ENCODE measurements at places on chromosomes 6 and 20.

DNA sequence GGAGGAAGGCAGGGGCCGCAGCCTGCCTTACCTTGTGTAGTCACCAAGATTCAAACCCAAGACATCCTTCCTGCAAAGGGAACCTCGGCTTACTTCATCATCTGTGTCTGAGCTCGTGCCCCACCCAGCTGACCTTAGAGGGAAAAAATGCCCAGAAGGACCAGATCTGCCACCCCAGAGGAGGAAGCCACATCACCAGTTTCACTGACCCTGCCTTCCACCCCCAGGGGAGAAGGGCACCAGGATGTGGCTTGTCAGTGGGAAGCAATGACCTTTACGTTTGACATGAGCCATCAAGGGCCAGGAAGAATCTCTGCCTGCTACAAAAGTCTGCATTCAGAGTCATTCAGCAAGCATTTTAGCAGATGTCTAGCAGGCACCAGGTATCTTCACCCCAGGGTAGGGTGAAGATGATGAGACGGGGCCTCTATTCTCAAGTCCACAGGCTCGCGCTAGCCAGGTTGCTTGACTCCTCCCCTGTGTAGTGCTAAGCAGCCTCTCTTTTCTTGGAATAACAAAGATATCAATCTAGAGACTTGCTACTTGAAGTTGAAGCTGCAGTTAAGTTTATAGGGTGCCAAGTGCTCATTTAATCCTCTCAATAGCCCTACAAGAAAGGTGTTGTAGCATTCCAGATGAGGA is 28.1 kb downstream of the HM13 start:
- peak; percentile 61 for DNase-seq

DNA sequence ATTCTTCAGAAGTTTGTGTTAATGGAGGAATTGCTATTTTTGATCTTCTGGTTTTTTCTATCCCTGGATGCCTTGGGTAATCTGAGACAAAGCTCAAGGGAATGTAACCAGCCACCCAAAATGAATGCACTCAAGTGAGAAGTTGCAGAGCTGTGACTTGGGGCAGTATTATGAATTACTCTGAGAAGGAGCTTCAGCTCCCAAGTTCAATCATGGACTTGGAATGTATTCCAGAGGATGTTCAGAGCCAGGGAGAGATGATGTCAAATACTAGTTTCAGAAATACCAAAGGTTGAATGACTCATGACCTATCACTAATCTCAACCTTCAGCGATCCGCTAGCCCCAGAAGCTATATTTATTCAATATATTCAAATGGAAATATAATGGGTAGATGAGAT is 375.2 kb upstream of the PLCB4 start:
- DNase-seq = peak; percentile 71

DNA sequence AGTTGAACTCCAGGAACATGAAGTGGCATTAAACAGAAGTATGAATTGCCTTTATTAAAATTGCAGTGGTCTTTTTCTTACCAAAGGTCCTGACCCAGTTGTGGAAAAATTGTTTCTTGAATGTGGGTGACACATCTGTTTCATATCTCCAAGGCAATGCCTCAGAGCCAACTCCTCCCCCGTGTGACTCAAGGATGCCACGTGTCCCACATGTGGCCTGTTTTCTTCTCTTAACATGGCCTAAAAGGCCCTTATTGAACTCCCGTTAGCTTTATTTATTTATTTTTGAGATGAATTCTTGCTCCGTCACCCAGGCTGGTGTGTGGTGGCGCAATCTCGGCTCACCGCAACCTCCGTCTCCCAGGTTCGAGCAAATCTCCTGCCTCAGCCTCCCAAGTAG is 128.4 kb upstream of the ESR1 start:
- peak; percentile 84 for DNase-seq

GRCh38 chr6:15626878-15627674 is 35.8 kb downstream of the DTNBP1 start:
- DNase-seq = no peak

- peak; percentile 66 for DNase-seq
Observed at GRCh38 chr6:25053875-25054371, 118.2 kb upstream of the RIPOR2 start.

DNA sequence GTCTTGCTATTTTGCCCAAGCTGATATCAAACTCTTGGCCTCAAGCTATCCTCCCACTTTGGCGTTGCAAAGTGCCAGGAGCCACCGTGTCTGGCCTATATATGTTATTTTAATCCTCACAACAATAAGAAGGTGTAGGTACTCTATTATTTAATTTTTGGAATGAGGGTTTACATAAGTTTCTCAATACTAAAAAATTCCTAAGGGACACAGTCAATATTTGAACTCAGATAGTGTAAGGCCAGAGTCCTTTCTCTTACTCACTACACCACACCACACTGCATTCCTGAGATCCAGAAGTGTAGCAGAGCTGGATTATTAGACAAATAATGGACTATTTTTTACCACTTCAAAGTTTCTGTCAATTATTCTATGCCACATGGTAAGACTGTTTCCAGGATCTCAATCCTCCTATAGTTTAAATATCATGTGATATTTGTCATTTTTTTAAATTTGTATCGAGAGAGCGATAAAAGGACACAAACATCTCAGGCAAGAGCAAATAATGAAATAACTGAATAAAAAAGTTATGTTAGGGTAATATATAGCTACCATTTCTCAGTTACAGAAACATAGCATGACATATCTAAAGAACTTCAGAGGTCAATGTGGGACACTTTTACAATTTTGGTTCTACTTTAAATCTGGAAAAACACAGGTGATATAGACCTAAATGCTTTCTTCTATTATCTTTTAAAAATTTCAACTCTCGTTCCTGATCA is 162.2 kb upstream of the THEMIS start:
- peak; percentile 12 for DNase-seq

DNA sequence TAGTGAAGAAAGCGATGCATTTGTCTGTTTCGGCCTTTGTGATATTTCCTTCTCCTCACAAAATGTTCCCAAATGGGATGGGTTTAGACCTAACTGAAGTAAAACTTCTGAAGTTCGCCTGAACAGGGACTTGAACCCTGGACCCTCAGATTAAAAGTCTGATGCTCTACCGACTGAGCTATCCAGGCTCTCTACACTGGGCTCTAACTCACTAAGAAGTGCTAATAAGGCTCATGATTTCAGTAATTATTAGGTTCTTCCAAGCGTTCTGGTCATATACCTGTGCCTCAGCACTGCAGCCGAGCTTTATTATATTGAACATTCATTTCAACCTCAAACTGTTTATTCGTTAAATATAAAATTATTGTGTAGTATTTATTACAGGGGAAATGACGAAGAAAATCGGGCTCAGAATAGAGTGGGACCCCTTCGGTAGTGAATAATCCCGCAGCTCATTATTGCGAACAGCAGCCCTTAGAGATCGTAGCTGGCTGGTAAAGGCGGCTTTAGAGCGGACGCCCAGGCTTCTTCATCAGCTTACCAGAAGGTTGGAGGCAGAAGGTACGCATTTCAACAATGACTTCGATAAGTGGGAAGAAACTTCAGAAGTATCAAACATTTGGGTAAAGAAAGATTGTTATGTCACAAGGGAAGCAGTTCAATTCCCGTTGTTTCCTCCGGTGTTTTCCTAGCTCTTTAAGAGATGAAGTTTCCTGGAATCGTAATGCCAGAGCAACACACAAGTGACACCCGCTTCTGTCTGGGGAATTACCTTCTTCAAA is 119.0 kb upstream of the ZNF184 start:
- no peak for DNase-seq

GRCh38 chr6:169567819-169568218 is 134.0 kb downstream of the WDR27 start:
- DNase-seq = no peak

- peak; percentile 69 for DNase-seq
Observed at GRCh38 chr20:29689411-29690225, 1567.8 kb upstream of the DEFB115 start.

DNA sequence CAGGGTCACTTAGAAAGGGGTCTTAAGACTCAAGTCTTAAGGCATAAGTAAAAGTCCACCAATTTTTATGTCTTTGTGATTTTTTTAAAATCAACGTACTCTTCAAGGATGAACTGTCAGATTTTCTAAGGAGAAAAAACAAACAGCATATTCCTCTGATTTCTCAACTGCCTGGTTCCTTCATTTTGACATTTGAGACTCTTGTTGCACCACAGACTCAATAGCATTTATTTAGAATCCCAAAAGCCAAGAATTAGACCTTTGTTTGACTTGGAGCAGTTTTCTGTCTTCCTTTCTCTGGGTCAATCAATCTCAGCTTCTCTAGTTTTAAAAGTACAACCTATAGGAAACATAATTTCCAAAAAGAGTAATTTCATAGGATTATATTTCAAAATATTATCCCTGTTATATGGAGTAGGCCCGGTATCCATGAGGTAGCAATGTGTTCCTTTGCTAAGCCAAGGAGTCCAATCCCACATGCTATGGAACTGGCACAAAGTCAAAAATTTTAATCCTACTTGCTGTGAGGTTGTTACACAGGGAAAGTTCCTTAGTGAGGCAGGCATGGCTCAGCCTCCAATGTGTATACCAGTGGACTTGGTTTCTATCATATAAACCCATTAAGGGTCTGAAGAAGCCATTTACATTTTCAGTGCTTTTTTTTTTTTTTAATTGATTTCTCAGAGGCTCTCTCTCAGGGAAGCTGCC is 405.7 kb downstream of the KIF16B start:
- no peak for DNase-seq

GRCh38 chr20:37204056-37204455 is 24.7 kb upstream of the MROH8 start:
- DNase-seq = no peak

GRCh38 chr6:16292432-16292831 is 54.0 kb downstream of the GMPR start:
- DNase-seq = no peak

DNA sequence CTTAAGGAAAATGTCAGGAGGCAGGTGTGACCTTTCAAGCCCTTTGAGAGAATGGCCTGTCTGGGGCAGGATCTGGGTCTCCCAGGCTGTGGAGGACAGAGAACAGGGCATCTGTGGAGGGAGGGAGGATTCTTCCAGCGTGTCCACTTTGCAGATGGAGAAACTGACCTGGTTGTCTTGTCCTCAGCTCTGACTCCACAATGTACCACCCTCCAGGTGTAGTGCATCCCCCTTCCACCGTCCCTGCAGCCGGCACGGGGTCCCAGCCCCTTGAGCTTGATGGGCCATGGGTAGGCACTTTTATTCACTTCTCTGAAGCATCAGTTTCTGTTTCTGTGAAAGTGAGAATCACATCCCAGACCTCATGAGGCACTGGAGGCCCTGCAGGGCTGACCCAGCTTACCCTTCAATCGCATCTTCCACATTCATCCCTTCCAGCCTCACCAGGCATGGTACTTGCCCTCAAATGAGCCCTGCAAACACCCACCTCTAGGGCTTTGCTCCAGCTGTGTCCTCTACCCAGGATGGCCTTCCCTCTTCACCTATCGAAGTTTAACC is 4.6 kb upstream of the TGM2 start:
- DNase-seq = no peak

Measured in AG20443 (cell line).